Activated CD4-positive, alpha-beta T cell treated with anti-CD3 and anti-CD28 coated beads, Interleukin-2, amount 10 ng/mL, durations not matched to agents 24 days and 14 days (primary cell): ENCODE measurements at places on chromosomes 1 and 21.

- DNase-seq = no peak
Measured at GRCh38 chr1:59125676-59126320, 171.1 kb upstream of the FGGY start.

GRCh38 chr1:11948822-11949458 is 14.4 kb downstream of the PLOD1 start:
- DNase-seq = no peak

DNA sequence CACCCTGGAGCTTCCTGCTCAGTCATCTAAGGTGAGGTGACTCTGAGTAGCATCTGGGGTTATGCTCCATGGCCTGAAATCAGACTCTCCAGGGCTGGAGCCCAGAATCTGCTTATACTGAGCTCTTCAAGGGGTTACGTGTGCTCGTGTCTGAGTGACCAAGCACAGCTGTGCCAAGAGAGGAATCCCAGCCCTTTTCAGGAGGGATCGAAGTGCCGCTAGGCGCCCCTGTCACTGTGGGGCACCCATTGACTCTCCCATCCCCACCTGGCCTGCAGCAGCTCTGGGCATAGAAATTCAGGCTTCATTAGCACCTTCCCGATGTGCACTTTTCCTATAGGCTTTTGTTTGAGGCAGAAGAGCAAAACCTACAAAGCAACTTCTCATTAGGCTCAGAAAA is 13.8 kb downstream of the VASH2 start:
- no peak for DNase-seq

GRCh38 chr1:1000357-1001056 is 610 bp upstream of the HES4 start:
- peak; percentile 91 for DNase-seq

GRCh38 chr21:16873596-16873995 is 639.2 kb upstream of the CXADR start:
- DNase-seq = no peak

- no peak for DNase-seq
Measured at GRCh38 chr1:71948561-71948960, 333.8 kb downstream of the NEGR1 start.

- DNase-seq = no peak
Measured at GRCh38 chr21:32817208-32817607, 45.7 kb upstream of the PAXBP1 start.

DNA sequence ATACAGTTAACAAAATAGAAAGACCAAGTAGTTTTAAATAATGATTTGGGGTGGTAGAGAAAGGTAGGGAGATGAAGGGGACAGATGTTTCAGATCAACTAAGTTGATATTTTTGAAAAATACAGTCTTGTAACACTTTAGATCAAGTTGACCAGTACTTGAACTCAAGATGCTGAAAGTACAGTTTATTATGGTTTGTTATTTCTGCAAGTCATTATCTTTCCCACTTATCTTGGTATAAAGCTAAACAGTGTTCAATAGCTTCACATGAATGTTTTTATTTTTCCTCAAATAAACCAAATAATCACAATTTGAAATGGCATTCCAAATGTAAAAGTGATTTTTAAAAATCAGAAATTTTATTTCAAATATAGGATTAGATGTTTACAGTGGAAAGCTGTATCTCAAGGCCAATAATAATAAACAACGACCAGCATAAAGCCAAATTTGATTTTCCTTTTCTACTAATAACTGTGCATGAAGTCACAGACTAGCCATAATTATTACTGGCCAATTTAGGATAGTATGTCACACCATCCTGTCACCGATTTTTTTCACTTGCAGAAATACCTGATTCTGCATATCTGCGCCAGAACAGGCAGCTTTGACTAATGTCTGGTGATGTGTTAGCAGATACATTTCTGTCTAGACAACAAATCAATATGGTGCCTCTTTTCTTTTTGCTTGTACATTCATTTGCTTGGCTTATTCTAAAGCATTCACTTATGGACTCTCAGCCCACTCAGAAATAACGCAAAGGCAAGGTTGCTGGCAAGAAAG is 320.2 kb downstream of the TM2D1 start:
- DNase-seq = no peak

DNA sequence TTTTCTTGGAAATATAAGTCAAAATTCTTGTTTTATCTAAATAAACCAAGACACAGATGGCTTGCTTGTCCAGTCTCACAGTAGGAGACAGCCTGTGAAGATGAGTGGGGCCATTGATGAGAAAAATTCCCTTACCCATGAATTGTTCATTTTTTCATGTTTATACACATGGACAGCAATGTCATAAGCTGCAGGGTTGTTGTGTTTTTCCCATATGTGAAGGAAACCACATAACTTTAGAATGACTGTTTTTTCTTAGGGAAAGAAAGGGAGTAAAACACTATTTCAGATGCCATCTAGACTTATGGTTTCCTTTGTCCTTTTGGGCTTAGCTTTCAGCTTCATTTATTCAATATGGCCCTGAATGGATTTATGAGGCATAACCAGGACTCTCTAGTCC is 622.5 kb upstream of the NR5A2 start:
- DNase-seq = no peak

- DNase-seq = no peak
Measured at GRCh38 chr1:219041818-219042217, 131.9 kb upstream of the LYPLAL1 start.

GRCh38 chr1:25619101-25619890 is 2.7 kb downstream of the MAN1C1 start:
- peak; percentile 85 for DNase-seq

GRCh38 chr1:37764414-37764825 is 500 bp downstream of the EPHA10 start:
- peak; percentile 86 for DNase-seq

GRCh38 chr1:67952071-67952470 is 98.4 kb downstream of the DIRAS3 start:
- DNase-seq = no peak

- no peak for DNase-seq
Measured at GRCh38 chr1:41382480-41383090, 21.4 kb downstream of the FOXO6 start.

DNA sequence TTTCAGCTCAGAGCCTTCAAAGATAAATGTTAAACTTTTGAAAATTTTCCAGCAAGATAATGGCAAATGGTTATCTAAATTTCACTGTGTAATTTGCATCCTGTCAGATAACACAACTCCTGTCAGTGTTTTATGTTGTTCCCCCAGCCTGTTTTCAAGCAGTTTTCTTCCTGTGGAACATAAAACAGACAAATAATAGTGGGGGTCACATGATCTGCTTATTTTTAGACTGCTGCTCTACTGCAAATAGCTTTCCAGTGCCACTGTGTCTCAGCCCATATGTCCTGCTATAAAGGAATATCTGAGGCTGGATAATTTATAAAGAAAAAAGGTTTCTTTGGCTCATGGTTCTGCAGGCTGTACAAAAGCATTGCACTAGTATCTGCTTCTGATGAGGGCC is 32.2 kb downstream of the FMO3 start:
- DNase-seq = no peak

DNA sequence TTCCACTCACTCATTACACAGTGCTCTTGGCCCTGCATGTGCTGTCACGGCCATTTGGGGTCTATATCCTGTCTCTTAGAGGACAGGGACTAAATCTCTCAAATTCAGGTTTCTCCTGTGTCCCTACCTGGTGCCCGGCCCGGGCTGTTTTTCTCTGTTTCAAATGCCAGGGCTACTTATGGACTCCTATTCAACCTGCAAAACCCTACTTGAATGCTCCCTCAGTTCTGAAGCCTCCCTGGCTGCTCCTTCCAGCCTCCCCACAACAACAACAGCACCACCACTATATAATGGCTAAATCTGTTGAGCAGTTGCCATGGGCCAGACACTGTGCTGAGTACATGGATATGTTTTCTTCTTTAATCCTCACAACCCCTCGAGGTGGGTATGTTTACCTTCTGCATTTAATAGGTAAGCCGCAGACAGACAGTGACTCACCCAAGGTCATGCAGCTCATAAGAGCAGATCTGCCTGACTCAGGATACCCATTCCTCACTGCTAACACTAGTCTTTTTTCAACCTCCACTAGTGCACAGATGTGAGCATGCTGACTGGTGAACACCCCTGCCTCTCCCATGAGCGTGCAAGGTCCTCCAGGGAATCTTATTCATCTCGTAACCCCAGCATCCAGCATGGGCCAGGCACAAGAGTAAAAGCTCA is 29.9 kb downstream of the DHRS3 start:
- DNase-seq = no peak

- no peak for DNase-seq
Measured at GRCh38 chr1:176692431-176692830, 229.5 kb downstream of the PAPPA2 start.

- no peak for DNase-seq
Measured at GRCh38 chr1:92037400-92037799, 7.6 kb downstream of the EPHX4 start.

DNA sequence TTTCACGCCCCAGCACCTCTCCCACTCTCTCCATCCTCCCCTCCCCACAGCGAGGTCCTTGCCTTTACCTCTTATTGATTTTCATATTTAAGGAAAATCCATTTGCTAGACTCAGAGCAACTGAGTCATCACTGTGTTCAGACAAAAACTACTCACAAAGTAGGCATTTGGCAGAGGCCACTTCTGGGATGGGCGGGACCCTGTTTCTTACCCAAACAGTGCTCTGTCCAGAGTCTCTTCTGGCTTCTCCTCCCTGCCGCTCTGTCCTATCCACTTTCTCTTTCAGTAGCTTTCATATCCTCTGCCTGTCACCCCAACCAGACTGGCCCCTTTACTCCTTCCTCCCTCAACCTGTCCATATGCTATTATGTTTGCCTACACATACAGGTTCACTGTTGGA is 2.4 kb upstream of the NAV1 start:
- no peak for DNase-seq
